ENCODE measurements at places on chromosomes 11 and 22.

DNA sequence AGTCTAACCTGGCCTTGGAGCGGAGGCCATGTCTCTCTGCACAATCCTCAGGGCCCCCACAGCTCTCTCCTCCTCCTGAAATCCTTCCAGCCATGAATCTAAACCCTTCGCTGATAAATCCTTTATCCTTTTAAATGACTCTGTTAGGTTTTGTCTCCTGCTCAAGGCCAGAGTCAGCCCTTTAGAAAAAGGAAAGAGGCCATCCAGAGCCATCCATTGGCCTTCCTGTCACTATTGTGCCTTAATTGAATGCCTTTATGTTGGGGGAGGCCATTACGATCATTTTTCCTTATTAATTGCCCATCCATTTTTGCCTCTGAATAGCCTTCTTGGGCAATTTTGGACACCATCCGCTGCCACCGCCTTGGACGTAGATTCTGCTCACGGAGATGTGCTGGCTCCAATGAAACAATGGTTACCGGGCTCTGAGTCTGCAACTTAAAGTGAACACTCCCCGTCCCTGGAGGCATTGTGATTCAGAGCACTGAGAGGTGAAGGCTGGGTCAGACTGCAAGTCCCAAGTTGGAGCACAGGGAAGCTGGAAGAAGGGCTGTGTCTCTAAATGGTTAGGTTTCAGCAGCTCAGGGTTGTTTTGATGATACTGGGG lies 213.0 kb upstream of the E2F8 start:
- H3K27me3 ChIP-seq: no peaks in the 10 kb centered on the region
- no peak overlapping the region for H3K27ac ChIP-seq
- H3K4me1 ChIP-seq: no peaks in the 10 kb centered on the region
- H3K36me3 ChIP-seq: no peaks in the 10 kb centered on the region

DNA sequence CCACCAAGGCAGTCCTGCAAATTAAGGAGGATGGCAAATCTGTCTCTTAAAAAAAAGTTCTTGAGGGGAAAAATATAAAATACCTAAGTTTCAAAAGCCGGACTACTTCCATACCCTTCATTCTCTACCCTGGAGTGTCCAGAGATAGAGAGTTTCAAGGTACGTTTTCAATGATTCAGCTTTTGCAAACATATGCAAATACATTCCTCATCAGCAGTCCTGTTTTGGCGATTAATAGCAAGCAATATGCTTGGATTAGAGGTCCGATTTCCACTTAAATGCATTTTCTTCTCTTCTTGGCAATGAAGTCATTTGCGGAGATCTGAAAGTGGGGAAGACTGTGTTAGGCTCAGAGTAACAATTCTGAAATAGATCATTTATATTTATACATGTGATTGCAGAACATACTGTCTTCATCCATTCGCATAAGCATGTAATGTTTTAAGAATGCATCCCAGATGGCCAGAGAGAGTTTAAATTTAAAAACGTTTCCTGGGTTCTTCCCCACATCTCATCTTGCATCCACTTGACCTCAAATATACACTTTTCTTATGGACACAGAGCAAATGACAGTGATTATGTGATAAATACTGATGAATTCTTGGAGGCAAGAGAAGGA lies 13.8 kb upstream of the TFIP11 start:
- peaks cover 4% of the 10 kb centered on the region for H3K4me1 ChIP-seq
- peaks cover 47% of the 10 kb centered on the region for H3K36me3 ChIP-seq
- H3K4me3 ChIP-seq: no peak overlapping the region
- H3K27me3 ChIP-seq: no peaks in the 10 kb centered on the region

DNA sequence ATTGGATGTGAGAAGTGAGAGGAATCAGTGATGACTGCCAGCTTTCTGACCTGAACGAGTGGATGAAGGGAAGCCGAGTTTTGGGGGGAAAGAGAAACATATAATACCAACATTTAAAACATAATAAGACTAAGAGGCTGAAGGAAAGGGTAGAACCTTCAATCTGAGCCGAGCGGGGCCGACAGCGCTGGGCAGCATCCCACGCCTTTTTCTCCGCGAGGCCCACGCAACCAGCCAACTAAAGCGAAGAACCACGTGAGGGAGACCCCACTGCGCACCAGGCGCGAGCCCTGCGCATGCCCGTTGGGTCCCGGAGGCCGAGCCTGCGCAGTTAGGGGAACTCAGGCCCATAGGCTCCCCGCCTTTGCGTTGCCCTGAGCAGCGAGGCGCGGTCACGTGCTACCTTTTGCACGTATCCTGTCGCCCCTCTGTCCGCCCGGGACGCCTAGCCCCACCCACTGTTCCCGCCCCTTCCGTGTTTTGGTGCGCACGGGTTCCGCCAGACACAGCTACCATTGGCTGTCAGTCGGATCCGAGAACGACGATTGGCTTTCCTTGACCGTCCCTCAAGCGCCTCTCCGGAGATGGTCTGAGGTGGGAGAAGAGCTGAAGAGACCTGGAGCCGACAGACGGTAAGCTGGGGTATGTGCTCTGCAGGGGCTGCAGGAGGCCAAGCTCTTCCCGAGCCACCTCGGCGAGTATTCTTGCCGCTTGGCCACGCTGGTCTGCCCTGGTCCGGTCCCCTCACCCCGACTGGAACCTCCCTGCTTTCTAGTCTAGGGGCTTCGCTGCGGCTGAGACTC lies at the start of gene HINFP:
Gene HINFP (plus strand): TSS at position 573 of the 803 bp plus-strand sequence. CDS start 5,365 bp downstream, outside the sequence.
- peaks cover 33% of the 10 kb centered on the region for H3K36me3 ChIP-seq
- H3K27me3 ChIP-seq: no peaks in the 10 kb centered on the region
- peak; percentile 100 for DNase-seq
- H3K4me3 ChIP-seq: peak within 1 kb of the TSS; percentile 81

DNA sequence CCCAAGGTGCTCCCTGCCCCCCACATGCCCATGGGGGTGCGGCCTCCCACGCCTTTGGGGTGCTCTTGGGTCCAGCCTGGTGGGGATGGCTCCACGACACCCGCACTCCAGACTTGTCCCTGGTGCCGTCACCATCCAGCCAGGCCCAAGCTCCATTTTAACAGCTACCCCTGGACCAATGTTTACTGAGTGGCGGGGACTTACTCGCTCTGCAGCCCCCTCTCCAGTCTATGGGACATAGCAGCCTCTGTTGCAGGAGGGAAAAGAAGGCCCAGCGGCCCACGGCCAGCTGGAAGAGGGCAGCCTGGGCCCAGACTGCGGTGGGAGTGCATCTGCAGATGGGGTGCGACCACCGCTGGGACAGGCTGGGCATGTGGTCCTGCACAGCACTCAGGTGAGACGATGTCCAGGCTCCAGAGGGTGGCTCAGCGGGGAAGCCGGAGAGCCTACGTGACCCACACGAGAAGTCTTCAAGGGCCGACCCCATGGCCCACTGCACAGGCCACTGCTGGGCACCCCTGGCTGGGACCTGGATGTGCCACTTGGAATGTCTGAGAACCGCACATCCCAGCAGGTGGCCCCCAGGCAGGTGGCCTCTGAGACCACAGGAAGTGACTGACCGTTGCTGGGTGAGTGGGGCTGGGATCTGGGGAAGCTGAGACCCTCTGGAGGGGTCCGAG lies 18.1 kb downstream of the IL17REL start:
- no peak for DNase-seq
- H3K27ac ChIP-seq: no peak overlapping the region
- H3K27me3 ChIP-seq: no peaks in the 10 kb centered on the region
- peaks cover 4% of the 10 kb centered on the region for H3K4me1 ChIP-seq
- no peaks in the 10 kb centered on the region for H3K36me3 ChIP-seq

GRCh38 chr11:1508986-1509385 lies 22.4 kb upstream of the MOB2 start:
- H3K27me3 ChIP-seq: no peaks in the 10 kb centered on the region
- no peak overlapping the region for H3K4me3 ChIP-seq
- H3K27ac ChIP-seq: no peak overlapping the region
- H3K36me3 ChIP-seq: no peaks in the 10 kb centered on the region
- no peak for DNase-seq

DNA sequence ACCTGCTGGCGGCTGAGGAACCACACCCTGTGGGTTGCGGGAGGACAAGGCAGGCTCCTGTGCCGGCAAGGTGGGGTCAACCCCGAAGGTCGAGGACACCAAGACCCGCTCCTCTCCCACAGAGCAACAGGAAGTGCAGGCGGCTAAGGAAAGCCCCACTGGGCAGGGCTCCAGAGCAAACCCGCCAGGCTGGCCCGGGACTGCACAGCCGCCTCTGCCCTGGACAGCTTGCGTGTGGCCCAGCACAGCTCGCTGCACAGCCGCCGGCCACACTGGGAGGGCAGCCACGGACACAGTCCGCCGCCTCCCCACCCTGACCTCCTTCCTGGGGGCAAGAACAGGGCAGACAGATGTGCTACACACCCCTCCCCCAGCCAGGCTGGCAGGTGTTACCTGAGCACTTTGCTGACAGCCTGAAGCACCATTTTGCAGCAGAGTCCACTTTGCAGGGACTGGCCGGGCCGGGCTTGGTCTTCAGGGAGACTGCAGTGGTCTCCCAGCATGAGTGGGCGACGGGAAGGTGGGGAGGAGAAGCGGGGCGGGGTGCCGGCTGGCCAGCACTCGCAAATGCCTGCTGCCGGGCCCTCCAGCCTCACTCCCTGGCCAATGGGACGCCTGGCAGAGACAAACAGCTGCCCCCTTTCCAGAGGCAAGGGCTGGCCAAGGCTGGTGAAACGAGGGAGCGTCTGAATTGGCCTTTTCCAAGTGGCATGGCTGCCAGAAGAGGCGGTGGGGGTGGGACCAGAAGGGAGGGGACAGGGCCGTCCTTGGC lies at the start of gene MOB2:
Gene MOB2 (minus strand): TSS at position 726 of the 772 bp plus-strand sequence. CDS start 223 bp downstream, at position 503.
- DNase-seq: no peak
- H3K27ac ChIP-seq: no peak within 1 kb of the TSS
- H3K4me1 ChIP-seq: peaks cover 12% of the 10 kb centered on the region

DNA sequence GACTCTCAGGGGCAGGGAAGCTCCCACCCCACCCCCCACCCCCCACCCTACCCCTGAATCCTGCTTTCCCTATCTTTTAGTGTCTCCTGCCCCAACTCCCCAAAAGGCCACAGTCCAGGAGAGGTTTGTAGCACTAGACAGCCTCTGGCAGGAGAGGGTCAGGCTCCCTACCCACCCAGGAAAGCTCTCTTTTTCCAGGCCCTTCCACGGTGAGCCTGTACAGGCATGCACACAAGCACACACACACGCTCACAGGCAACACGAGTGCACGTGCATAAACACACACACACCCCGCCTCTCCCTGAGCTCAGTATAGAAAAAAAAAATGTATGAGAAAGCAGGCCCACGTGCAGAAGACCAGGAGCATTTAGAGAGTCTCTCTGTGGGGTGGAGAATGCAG lies 414.0 kb downstream of the MN1 start:
- no peaks in the 10 kb centered on the region for H3K4me1 ChIP-seq
- no peaks in the 10 kb centered on the region for H3K36me3 ChIP-seq
- no peaks in the 10 kb centered on the region for H3K27me3 ChIP-seq
- H3K27ac ChIP-seq: no peak overlapping the region

DNA sequence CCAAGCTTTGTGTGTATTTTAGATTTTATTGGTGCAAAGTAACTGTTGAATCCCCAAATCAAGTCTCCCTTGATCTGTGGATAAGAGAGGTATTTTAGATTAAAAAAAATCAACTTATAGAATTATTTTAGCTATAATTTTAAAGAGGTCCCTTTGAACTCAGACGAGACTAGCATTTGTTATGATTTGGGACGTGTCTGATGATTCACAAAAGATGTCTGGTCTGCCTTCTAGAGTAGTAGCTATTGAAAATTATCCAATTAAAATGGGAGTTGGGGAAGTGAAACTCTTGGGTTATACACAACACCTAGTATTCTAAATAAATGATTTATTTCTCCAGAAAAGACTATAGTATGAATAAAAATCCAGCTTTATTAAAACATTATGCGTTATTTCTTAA lies 227.9 kb upstream of the GRIA4 start:
- no peak for DNase-seq
- no peak overlapping the region for H3K4me3 ChIP-seq
- no peaks in the 10 kb centered on the region for H3K4me1 ChIP-seq

DNA sequence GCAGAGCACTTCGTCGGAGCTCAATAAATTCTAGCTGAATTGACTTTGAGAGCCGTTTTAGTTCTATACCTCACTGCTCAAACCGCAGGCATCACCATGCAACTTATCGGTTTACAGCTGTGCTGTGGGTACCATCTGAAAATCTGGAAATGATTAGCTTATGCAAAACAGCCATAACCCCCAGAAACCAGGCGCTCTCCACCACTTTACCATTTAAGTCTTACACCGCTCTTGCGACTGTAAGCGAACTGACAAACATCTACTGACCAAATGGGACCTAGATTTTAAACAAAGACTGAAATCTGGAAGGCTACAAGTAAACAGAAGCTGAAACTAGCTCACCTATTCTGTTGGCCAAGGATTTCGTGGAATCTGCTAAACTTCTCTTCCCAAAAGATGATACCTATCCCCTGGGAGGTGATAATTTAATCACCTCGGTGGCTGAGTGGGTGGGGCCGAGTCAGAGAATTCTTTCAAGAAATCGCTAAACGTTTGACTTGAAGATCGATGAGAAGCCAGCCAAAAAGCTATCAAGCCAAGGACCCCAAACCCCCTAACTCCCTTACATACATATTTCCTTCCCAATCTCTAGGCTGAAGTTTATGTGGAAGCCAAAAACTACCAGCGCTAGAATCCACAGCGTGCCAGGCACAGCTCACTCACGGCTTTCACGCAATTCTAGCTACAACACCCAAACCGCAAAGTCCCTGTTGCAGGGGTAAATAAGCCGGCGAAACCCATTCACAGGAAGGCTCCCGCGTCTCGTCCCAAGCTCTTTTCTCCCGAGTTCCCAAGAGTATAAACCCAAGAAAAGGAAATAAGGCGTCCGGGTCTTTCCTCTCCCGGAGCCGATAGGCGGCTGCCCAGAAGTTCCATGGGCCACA lies 644 bp downstream of the SPTY2D1 start:
- peaks cover 4% of the 10 kb centered on the region for H3K36me3 ChIP-seq
- H3K4me1 ChIP-seq: peaks cover 22% of the 10 kb centered on the region
- no peaks in the 10 kb centered on the region for H3K27me3 ChIP-seq
- H3K27ac ChIP-seq: peak overlapping the region; percentile 98
- peak overlapping the region; percentile 92 for H3K4me3 ChIP-seq

- no peaks in the 10 kb centered on the region for H3K4me1 ChIP-seq
- no peak for DNase-seq
- H3K27ac ChIP-seq: no peak overlapping the region
- H3K4me3 ChIP-seq: no peak overlapping the region
- H3K27me3 ChIP-seq: peaks cover 4% of the 10 kb centered on the region
- H3K36me3 ChIP-seq: no peaks in the 10 kb centered on the region
Measured at GRCh38 chr11:111114091-111114490, 131.4 kb upstream of the POU2AF2 start.

Measured in activated CD8-positive, alpha-beta T cell treated with anti-CD3 and anti-CD28 coated beads, Interleukin-2, amount 10 ng/mL, durations not matched to agents 7 days and 5 days (primary cell).